ENCODE measurements at places on chromosomes 6 and 20. TPM values are rescaled to one million over a fixed set of nuclear protein-coding genes. Genes with fewer than 3 reads are reported as not detected.

The CGA gene
- not detected for total RNA-seq

The CAGE1 gene
- not detected for total RNA-seq

The CTCFL gene
- total RNA-seq: not detected

The TBC1D32 gene
- total RNA-seq: 3.4 TPM

The CLVS2 gene
- not detected for total RNA-seq
